M059J (cell line): ENCODE measurements at places on chromosomes 16 and 17.
A peak's percentile ranks its signal among the peaks of the same experiment; 100 is the strongest.

GRCh38 chr16:75256059-75256571 lies 4.7 kb upstream of the BCAR1 start:
- DNase-seq: no peak

DNA sequence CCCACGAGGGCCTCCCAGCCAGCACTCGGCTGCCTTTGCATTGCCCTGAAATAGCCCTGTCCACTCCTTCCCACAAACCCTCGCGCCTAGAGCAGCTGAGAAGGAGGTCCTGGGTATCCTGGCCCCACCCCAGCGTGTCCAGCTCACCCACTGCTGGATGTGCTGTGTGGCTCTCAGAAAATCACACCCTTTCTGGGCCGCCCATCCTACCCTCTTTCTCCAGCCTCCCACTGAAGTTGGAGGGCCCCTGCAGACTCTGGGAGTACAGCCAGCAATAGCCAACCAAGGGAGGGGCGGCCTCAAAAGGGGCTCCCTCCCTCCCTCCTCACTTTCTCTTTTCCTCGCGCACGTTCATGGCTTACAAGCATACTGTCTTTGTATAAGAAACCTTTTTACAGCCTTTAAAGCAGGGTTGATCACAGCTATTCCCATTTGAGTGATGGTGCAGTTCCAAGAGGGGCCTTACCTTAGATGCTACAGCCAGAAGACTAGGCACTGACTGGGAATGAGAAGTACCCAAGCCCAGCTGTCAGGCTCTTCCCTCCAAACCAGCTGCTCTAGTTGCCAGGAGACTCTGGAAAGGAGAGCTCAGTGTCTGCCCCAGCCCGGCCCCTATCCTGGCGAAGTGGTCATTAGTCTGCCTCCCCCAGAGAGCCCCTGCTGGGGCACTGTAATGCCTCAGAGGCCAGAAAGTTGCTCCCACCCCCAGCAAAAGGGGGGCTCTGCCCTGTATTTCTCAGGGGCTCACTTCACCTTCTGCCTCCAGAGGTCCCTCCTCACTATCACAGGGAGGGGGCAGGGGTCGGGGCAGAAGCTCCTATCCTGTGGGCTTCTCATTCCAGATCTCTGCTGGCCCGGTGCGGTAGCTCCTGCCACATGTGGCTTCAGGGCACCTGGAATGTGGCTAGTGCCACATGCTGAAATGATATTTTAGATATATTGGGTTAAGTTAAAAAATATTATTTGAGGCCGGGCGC lies 38.1 kb downstream of the DCAKD start:
- DNase-seq: no peak

DNA sequence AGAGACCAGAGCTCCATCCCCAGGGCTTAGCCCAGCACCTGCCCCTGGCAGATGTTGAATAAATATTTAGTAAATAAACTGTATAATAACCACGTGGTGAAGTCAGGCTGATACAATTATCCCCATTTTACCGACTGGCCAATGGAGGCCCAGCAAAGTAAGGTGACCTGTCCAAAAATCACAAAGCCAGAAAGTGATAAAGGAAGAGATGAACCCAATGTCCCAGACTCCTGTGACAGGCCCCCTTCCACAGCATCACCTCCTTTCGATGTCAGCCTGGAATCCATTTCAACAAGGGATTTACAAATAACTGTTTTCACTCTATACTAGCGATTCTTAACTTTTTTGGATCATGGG lies 5.5 kb downstream of the TVP23A start:
- no peak for DNase-seq

DNA sequence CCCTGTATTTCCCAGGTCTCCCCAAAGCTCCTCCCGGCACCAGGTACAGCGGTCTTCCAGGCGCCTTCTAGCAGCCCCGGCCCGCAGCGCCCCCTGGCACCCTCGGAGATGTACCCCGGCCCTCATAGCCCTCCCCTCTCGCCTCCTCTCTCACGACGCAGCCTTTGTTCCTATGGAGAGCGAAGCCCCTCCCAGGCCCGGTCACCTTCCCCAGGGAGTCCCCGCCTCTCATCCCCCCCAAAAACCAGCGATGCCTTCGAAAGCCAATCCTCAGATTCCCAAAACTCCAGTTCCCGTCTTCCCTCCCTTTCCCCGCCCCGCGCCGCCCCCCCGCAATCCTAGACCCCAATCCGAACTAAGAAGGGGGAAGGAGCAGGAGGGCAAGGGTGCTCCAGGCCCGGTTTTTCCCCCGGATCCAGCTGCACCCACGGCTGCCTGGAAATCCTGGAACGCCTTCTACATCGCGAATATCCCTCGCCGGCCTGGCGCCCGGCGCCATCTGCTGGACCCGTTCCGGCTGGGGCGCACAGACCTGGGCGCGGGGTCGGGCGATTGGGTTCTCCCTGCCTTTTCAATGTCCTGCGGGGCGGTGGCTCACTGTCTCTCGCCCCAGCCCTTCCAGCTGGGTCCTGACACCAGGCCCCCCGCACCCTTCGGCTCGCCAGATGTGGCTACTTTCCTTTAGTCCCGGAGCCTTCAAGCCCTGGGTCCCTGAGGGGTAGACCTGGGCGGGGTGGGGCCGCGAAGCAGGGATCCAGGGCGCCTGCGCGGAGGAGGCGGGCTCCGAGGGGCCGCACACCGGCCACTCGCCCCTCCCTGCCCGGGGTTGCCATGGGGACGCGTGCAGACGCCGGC lies at the start of gene DNAH2:
TSS of gene DNAH2 (plus strand) at position 844 of the 855 bp plus-strand sequence. CDS start 1,991 bp downstream, outside the sequence.
- peak; percentile 82 for DNase-seq

DNA sequence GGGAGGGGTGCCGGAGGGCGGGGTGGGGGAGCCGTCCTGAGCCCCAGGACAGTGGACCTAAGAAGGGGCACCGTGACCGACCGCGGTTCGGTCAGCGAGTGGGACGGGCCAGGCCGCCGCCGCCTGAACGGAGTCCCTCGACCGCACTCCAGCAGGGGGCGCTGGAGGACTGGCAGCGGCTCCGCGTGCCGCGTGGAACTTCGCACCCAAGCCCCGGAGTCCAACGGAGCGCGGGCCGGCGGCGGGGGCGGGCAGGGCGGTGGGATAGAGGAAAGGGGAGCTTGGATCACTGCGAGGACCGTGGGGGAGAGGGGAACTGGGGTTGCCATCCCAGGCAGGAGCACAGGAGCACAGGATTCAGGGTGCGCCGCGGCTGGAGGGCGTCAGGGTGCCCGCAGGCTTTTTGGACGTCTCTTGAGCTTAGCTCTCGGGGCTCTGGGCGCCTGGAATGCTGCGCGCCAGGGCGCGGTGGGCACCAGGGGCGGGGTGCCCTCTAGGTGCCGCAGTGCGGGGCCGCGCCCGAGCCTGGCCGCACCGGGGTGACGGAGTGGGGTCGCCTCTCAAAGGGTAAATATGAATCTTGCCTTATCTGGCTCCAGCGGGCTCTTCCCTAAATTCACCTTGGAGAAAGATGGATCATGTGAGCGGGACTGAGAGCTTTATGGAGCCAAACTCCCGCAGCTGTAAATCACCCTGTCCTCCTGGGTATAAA lies 379 bp upstream of the OTOP2 start:
- DNase-seq: no peak

- peak; percentile 93 for DNase-seq
These were observed 129.1 kb downstream of the SNX11 start for GRCh38 chr17:48236681-48237134.

DNA sequence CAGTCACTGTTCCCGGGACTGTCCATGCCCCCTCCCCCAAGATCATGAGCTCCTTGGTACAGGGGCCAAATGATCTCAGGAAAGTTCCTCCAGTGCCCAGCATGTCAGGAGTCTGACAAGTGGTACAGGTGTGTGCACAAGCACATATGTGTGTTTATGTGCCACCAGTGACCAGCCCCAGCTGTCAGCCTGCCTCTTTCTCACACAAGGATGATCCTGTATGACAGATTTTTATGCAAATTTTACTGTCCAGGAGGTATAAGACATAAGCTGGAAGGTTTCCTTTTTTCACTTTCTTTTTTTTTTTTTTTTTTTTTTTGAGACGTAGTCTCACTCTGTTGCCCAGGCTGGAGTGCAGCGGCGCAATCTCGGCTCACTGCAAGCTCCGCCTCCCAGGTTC lies 31.4 kb upstream of the GFOD2 start:
- DNase-seq: no peak

GRCh38 chr17:74085434-74085833 lies 118.0 kb upstream of the RPL38 start:
- no peak for DNase-seq

DNA sequence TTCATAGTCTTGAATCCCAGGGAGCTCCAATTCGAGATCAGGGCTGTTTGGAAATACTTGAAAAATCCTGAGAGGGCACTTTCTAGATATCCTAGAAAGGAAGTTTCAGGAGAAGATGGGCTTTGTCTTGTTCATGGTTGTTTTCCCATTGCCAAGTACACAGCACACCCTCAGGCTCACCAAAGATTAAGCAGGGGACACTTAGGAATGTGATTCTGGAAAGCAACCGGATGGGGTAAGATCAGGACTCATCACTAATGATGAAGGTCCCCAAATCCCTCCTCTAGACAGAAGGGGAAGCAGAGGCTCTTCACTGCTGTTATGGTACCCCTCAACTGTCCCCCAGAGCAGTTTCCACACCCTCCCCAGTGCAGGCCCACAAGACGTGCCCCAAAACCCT lies 40.7 kb downstream of the VAC14 start:
- DNase-seq: peak; percentile 63

GRCh38 chr17:57256708-57257112 lies 387 bp downstream of the MSI2 start:
- peak; percentile 29 for DNase-seq

DNA sequence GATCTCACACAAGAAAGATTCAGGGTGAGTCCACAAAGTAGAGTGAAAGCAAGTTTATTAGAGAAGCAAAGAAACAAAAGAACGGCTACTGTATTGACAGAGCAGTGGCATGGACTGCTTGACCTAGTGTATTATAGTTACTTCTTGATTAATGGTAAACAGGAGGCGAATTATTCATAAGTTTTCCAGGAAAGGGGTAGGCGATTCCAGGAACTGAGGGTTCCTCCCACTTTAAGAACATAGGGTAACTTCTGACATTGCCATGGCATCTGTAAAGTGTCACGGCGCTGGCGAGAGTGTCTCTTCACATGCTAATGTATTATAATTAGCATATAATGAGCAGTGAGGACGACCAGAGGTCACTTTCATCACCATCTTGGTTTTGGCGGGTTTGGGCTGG lies 93.2 kb downstream of the CACNG3 start:
- DNase-seq: no peak

- no peak for DNase-seq
These were observed 9.2 kb downstream of the TBKBP1 start for GRCh38 chr17:47703191-47703591.

DNA sequence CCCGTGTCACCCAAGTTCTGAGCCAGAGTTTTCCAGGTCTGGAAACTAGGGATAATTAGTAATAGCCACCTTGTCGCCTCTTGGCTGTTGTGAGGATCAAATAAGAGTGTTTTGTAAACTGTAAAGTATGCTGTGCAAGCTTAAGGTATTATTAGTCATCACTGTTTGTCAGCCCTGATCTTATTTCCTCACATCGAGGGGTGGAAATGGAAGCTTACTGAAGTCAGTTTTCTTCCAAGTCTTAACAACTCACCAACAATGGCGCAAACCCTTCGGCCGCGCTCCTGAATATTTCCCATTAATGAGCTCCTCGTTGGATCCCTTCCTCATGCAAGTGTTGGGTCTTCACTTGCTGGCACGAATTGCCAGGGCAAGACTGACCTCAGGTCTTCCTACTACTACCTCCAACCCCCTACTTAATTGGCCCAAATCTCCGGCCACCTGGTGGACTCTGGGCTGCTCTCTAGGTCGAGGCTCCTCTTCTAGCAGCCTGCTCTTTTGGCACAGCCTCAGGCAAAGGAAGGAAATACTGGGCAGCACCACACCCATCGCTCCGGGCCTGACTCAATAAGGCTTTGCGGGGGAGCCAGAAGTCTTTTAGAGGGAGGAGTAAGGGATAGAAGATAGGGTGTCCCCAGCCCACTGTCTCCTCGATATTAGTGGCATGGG lies 885 bp upstream of the SLC35B1 start:
- DNase-seq: peak; percentile 32

DNA sequence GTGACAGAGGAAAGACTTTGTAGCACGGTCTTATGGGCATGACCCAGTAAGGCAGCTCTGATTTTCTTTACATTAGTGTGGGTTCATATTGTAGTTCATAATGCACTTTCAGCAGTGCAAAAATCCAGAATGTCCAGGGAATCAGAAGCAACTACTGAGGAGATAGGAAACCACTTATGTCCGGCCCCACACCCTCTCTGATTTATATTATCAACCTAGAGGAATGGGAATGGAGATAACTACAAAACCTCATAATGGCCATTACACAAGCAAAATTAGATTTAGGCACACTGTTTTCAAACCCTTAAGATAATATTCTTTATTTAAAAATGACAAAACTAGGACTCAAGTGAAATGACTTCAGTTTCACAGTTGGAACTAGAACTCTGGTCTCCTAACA lies 7.9 kb downstream of the MAP2K4 start:
- DNase-seq: no peak

GRCh38 chr16:65934443-65934842 lies 432.0 kb upstream of the CDH5 start:
- DNase-seq: no peak

GRCh38 chr16:70529051-70529777 lies 5.6 kb downstream of the SF3B3 start:
- peak; percentile 65 for DNase-seq

GRCh38 chr17:59333836-59334235 lies 2.4 kb downstream of the YPEL2 start:
- no peak for DNase-seq

DNA sequence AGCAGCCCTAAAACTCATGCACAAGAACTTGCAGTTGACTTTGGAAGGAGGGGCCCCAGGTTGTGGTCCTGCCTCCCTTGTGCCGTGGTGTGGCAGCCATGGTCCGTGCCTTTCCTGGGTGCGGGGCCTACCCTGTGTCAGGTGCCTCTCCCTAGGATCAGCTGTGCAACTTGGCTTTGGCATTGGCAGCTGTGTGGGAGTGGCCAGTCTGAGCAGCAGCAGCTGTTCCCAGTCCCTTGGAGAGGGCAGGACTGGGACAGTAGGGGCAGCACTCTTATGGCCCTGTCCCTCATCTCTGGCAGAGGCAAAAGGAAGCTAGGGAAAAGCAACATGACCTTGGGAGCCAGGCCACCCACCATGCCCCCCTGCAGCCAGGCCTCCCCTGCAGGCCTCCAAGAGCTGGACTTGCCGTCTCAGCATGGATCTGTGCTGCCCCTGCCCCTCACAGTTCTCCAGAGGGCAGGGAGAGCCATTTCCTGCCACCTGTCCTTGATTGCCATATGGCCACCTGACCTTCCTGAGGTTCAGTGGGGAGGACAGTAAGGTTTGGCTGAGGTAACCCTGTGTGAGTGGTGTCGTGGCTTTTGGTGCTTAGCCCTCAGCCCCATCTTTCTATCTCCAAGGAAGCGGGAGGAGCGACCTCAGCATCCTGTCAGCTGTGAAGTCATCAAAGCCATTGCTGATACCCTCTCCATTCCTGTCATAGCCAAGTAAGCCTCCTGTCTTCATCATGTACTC lies 15.5 kb upstream of the NFATC3 start:
- DNase-seq: no peak

DNA sequence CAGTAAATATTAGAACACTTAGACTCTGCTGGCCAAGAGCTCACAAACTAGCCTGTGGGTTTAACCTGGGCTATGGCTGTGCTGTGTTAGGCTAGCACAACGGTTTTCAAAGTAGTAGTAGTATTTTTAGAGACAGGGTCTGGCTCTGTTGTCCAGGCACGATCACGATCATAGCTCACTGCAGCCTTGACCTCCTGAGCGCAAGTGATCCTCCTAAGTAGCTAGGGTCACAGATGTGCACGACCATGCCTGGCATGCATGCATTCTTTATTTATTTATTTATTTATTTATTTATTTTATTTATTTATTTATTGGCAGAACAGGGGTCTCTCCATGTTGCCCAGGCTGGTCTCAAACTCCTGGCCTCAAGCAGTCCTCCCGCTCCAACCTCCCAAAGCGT lies 10.3 kb downstream of the MRPL27 start:
- no peak for DNase-seq

GRCh38 chr17:47335101-47335936 lies 11.6 kb downstream of the EFCAB13 start:
- DNase-seq: no peak
